ENCODE measurements at places on chromosomes 11 and 22. TPM values are rescaled to one million over a fixed set of nuclear protein-coding genes. Genes with fewer than 3 reads are reported as not detected.

PAMR1 gene
- 10.8 TPM for total RNA-seq

DGKZ gene
- total RNA-seq, result 46.3 TPM

SC5D gene
- 37.0 TPM for total RNA-seq

VWCE gene
- 4.2 TPM for total RNA-seq

CARD18 gene
- total RNA-seq, result not detected

- DNase-seq, result no peak
Measured at GRCh38 chr22:49497266-49497665, 330.4 kb downstream of the BRD1 start.

- no peak for DNase-seq
Measured at GRCh38 chr22:46867106-46867505, 104.7 kb downstream of the TBC1D22A start.

- DNase-seq, result no peak
Measured at GRCh38 chr22:35541254-35541748, 670 bp downstream of the RASD2 start.

- no peak for DNase-seq
Measured at GRCh38 chr22:35102663-35103062, 36.7 kb downstream of the ISX start.

DNA sequence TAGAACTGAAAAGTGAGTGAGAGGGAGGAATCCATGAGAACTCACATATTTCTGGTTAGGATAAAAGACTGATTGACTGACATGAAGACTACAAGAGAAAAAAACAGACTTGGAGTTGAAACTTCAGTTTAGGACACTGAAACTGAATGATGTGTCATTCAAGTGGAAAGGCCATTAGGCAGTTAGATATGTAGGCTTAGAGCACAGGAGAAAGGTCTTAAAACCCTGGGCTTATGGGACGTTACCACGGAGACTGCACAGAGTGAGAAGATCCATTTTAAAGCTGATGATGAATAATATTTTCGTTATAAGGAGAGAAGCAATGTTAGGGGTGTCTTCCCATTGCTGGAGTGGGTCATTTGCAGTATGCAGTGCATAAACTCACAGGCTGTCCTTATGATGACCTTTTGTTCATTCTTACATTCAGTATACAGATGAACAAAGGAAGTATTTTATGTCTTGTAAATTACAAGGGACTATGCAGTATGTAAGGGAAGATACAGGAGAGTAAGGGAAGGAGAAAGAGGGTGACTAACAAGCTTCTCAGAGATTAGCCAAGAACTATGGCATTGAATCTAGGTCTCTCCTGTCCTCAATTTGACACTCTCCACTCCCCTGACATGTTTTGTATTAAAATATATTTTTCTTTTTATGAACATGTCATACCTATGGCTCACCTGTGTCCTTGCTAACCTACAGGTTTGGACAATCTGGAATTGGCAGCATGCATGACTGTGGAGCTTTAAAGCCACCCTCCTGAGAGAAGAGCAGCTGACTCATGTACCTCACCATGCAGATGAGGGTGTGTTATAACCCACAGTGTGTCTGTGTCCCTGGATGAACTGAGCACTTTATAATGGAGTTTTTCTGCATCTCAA is 63.7 kb downstream of the MAML2 start:
- no peak for DNase-seq

GRCh38 chr22:49569286-49570031 is 258.2 kb downstream of the BRD1 start:
- DNase-seq, result no peak

DNA sequence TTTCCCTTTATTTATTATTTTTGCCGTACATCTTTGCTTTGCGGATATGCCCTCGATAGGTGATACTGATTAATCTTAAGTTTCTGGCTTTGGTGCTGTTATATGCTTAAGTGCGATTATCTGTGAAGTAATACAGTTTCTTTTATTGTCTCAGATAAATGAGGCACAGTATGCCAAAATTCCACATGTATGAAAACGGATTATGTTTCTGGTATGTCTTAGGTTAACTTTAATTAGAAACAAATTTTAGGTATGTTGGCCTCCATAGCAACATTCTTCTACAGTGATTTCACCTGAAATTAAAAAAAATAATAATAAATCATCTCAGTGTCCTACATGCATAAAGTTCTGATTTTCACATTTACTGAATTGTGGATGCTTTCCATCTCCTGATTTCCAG is 119.2 kb downstream of the ARHGAP42 start:
- no peak for DNase-seq

DNA sequence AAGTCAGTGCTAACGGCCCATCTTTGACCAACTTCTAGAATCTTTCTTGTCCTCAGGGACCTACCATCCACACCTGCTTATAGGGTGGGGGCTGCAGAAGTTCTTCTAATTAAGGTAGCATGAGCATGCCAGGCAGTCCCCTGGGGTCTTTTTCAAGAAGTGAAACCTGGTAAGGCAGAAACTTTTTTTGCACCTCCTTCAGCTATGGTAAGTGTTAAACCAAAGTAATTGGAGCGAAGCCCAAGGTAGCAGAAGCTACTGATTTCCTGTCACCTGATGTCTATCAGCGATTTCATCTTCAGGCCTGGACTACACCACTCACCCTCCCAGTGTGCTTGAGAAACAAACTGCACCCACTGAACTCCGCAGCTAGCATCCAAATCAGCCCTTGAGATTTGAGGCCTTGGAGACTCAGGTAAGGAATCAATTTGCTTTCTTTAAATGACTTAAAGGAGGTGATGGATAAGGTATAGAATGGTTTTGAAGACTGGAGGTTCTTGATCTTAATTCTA is at the start of gene MS4A1:
MS4A1 (plus strand) TSS at position 317 of the 512 bp plus-strand sequence. CDS start 6,528 bp downstream, outside the sequence.
- DNase-seq, result no peak
